ENCODE measurements at places on chromosomes 12 and 14.

GRCh38 chr12:81231574-81232368 lies 153.9 kb downstream of the ACSS3 start:
- DNase-seq, result no peak

DNA sequence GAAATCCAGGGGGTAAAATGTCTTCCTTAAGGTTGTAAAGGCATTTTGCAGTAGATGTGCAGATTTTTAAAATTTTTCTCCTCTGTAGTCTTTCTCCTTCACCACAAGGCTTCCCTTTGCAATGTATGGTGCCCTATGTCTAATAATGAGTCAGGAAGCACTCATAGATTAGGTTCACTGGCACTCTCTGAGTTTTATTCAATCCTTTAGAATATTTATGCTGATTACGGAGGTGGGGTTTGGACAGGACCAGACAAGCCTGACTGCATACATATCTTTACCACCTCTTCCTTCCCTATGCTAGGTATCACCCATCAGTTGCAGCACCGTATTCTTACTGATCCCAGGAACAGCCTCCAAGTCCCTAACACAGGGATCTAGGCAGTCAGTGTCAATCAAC lies 99.5 kb downstream of the NEDD1 start:
- no peak for DNase-seq

- DNase-seq, result no peak
Measured at GRCh38 chr14:26621364-26621763, 23.5 kb upstream of the NOVA1 start.

- DNase-seq, result no peak
Measured at GRCh38 chr12:104275689-104276088, 27.9 kb upstream of the EID3 start.

DNA sequence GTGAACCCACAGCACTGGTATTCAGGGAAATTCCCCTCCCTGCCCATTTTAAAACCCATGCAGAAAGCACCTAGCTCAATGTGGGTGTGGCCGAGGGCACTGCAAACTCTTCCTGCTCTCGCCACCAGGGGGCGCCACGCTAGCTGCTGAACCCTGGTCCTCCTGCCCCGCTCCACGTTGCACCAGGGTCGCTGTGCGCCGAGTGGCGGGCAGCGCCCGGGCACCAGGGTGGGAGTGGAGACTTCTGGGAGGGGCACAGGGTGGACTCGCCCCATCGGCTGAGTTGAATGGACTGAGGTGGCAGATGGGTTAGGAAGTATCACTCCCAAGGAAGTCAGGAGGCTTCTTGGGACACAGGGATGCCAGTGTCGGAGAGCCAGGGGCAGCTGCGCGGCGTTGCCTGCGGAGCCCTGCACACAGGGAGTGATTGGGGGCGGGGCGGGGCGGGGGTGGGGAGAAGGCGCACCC lies 48.1 kb upstream of the BCL11B start:
- peak; percentile 40 for DNase-seq

DNA sequence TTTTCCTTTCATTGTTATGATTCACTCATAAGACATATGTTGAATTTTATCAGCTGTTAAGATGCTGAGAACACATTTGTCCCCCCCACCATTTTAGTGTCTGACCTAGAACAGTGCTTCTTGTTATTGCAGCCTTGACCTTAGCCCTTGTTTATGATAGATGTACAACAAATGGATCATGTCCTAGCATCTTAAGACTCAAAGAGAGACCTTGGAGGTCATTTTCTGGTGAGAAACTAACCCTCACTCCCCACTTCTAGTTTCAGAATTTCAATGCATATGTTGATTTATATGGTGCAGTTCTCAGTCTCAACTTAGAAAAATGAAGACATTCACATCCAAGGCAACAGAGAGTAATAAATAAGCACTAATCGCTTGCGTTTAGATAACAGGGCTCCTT lies 391.2 kb downstream of the AEBP2 start:
- no peak for DNase-seq

DNA sequence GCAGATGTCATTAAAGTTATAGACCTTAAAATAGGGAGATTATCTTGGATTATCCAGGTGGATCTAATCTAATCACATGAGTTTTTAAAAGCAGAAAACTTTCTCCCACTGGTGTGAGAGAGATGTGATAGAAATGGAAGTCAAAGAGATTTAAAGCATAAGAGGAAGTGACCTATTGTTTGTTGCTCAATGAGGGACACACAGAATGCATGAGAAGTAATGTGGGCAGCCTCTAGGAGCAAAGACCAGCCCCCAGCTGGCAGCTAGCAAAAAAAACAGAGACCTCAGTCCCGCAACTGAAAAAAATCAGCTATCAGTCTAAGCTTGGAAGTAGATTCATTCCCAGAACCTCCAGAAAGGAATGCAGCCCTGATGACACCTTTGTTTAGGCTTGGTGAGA lies 24.6 kb upstream of the ANP32D start:
- DNase-seq, result no peak

DNA sequence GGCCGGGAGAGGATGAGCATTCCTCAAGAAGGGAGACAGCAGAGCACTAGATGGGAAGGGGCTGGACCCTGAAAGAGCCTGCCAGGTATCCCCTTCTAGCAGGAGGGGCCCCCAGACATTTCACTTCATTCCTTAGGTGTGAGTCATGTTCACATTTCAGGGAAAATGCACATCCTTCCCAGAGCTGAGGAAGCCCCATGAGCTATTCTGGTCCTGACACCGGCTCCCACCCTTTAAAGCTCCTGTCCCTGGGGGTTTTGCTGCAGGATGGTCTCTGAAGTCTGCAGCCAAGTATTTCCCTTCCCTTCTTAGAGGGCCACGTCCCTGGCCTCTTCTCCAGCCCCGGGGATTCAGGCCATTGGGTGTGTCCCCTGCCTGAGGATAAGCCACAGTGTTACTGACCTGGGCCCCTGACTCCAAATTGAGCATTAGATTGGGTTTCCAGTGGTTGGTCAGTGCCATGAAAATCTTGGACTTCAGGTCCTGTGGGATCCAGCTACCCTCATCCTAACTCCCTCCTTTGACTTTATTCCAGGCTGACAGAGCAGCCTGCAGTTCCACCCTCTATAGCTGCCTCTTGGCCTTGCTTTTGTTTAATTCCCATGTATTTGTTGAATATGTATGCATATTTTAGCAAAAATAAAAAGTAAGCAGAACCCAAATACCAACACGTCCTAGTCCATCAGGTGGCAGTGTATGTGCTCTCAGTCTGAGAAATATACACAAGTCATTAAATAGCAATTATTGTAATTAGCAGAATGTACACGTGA lies 267.1 kb downstream of the CACNA1C start:
- DNase-seq, result no peak

GRCh38 chr12:47687636-47688035 lies 18.2 kb downstream of the RPAP3 start:
- no peak for DNase-seq

GRCh38 chr12:48764521-48764920 lies 24.4 kb downstream of the ADCY6 start:
- no peak for DNase-seq

GRCh38 chr12:47725893-47726292 lies 603 bp upstream of the ENDOU start:
- no peak for DNase-seq

- no peak for DNase-seq
Measured at GRCh38 chr12:114444422-114445279, 38.7 kb upstream of the TBX5 start.

- DNase-seq, result no peak
Measured at GRCh38 chr12:53530920-53531319, 23.6 kb upstream of the NPFF start.

DNA sequence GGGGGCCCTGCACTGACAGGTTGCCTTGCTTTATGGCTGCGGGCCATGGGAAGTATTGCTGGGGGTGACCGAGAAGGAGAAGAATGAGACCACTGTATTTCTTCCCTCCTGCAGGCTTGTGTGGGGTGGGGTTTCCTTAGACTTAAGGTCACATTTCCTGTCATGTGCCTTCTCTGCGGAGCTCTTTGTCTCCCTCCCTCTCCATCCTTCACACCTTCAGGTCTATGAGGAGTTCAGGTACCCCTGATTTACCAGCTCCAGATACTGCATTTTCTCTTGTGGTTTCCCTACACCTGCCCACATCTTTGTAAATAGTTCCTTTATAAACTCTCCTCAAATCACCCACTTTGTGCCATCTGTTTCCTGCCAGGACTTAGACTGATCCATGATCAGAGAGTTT lies 3.6 kb downstream of the FNTB start:
- DNase-seq, result no peak

DNA sequence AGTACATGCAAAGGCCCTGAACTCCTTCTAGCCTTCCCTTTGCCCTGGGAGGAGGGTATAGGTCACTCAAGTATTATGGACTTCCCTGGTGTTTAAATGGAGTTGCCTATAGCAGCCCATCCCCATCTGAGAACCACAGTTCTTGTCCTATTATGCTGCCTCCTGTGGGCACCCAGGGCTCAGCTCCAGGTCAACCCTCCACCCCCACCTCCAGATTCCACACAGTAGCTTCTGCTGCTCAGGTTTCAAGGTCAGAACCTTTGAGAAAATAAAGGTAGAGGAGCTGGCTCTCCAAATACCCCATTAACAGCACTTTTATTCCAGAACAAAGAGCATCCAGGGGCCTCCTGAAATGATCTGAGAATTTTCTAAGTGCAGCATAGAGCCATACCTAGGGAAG lies 57.4 kb downstream of the ACTN1 start:
- no peak for DNase-seq

- peak; percentile 83 for DNase-seq
Measured at GRCh38 chr14:68593806-68594536, 198.9 kb downstream of the ZFP36L1 start.

All from femur (tissue), 1 donor.